ENCODE measurements at places on chromosomes 7 and 10.

DNA sequence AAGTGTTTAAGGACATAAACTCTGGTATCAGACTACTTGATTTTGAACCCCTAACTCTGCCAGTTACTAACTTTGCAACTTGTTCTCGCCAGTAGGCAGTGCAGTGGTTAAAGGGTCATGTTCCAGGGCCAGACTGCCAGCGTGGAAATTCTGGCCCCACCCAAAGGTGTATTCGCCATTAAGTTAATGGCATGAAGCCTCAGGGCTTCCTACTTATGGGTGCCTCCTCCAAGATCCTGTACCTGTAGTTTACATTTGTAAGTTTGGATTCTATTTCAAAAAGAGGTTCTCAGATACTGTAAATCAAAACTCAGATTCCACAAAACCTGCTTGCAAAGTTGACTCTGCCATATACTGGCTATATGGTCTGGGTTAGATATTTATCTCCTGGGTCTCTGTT lies 2.8 kb upstream of the PIP start:
- DNase-seq, result no peak

DNA sequence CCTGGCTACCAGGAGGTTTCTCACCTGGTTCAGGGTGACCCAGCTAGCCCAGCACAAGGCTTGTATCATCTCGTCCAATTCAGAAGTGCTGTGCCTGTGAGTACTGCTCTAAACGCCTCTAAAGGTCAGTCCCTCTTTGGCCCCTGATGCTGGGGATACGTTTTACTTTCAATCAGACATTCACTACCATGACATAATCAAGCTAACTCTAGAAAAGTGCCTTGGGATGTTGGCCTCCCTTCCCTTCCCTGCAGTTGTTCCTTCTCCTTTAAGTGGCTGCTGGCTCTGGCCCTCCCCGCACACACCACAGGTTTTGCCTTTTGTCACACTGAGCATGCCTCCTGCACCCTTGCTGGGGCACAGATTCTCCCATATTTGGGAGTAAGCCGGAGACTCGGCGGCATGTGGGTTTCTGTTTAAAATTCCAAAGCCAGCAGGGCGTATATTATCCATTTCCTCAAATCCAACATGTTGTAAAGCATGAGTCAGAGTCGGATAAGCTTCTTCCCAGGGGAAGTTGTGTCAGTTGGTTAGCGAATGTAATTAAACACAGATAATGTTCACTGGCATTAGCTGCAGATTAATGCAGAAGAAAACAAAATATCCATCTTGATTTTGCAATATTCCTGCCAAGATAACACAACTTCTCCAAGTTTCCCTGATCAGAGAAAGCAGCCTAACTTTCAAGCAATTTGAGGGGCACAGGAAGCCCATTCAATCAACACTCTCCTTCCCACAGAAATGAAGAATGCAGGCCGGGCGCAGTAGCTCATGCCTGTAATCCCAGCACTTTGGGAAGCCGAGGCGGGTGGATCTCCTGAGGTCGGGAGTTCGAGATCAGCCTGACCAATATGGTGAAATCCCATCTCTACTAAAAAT lies 31.8 kb upstream of the VCL start:
- peak; percentile 87 for DNase-seq

DNA sequence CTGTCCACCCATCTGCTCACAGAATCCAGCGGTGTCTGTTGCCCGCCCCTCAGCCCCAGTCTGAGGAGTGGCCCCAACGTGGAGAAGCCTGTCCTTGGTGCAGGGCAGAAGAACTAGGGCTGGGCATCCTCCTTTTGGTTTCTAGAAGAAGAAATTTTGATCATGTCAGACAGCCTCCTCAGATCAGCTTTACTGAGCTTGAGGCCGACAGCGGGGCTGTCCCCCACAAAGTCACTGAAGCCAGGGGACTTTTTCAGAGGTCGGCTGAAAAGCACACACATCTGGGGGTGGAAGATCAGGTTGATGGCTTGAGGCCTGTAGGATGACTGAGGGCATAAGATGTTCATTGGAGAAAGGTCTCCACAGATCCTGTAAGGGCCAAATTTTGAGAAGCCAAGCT lies 767.9 kb downstream of the GRID1 start:
- DNase-seq, result no peak

- no peak for DNase-seq
These were observed 40.6 kb downstream of the AKR1B15 start for GRCh38 chr7:134589491-134589941.

GRCh38 chr7:100476101-100476780 lies 2.8 kb downstream of the TSC22D4 start:
- DNase-seq, result no peak

- no peak for DNase-seq
These were observed 440.5 kb downstream of the SEMA3D start for GRCh38 chr7:84746353-84746752.

DNA sequence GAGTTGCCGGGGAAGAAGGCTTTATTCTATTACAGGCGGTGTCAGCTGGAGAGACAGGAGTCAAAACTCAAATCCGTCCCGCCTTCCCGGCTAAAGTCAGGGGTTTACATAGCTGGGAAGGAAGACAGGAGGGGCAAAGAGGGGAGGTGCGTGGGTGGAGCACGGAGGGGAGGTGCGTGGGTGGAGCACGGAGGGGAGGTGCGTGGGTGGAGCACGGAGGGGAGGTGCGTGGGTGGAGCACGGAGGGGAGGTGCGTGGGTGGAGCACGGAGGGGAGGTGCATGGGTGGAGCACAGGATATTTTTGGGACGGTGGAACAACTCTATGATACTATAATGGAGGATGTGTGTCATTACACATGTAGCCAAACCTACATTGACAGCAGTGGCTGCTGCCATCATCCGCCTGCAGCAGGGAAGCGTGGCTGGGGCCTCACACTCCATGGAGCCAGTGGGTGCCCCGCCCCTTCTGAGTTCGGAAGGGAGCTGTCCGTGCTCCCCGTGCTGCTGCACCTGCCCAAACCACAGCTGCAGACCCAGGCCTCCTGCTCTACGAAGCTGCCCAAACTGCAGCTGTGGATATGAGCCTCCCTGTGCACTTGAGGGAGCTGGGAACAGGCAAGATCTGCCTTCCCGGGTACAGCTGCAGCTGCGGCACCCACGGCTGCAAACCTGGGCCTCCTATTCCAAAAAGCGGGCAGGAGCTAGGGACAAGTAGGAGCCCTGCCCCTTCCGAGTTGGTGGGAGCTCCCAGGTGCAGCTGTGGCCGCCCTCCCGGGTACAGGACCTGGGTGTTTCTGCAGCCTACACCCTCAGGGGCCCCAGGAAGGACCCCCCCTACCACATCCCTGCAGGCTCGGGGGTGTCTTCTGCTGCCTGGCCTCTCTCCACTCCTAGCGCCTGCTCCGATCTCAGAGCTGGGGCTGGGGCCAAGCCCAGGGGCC lies 119.4 kb downstream of the DYNC2I1 start:
- DNase-seq, result no peak

- peak; percentile 44 for DNase-seq
These were observed 345.0 kb downstream of the REEP3 start for GRCh38 chr10:63866075-63866746.

DNA sequence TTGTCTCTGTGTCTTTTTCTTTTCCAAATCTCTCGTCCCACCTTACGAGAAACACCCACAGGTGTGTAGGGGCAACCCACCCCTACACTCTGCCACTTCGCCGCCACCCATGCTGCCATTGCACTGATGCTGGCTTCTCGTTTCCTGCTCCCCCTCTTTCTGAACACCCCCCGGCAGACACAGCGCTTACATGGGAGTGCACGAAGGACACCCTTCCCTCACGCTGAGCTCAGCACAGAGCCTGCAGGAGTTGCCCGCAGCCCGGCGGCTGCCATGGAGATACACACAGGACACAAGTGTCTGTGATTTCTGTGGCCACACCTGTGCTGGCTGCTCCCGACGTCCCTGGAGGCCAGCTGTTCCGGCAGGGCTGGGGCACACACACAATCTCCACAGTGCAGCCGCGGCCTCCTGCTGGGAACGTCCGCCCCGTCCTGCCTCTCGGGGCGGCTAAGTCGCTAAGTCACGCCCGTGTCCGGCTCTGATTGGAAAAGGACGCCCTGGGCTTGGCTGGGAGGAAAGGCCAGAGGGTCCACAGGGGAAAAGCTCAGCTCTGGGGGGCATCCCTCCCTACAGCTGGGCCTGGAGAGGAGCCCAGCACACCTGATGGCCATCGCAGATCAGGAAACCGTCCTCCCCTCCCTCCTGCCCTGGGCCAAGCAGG lies 349.8 kb downstream of the PTPRN2 start:
- DNase-seq, result no peak

GRCh38 chr7:82153776-82154175 lies 289.8 kb downstream of the CACNA2D1 start:
- DNase-seq, result no peak

DNA sequence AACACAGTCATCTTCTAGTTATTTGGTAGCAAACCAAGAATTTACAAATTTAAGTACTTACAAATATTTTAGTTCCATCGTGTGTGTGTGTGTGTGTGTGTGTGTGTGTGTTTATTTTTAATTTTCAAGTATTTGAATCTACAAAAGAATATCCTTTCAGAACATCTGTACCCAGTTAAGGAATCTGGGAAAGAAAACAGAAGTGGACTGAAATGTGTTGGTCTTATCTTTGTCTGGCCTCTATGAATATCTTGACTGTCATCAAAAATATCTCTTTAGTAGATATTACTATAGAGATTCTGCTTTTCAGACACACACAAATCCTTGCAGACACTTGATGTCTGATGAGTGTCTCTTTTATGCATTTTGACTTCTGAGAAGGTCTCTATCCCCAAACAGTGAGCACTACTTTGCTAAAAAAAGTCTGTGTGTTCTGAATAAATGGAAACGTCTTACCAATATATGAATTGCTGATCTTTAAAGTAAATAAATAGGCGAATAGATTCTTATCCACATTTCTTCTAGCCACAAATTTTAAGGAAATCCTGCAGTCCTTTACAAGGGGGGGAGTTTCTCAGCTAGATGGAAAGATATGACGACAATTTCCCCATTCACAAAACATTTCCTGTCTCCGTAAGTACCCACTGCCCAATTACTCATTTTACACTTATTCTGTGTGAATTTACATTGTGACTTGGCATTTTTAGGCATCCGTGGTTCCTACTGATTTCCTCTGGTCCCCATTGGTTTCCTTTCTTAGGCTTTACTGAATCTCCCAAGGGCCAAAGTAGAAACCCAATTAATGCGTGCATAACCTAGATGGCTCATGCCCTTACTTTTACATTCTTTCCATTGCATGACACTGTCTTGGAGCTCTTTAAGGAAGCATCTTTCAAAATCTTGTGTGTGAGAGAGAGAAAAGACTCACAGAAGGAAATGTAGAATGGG lies 36.0 kb downstream of the NRCAM start:
- DNase-seq, result no peak

DNA sequence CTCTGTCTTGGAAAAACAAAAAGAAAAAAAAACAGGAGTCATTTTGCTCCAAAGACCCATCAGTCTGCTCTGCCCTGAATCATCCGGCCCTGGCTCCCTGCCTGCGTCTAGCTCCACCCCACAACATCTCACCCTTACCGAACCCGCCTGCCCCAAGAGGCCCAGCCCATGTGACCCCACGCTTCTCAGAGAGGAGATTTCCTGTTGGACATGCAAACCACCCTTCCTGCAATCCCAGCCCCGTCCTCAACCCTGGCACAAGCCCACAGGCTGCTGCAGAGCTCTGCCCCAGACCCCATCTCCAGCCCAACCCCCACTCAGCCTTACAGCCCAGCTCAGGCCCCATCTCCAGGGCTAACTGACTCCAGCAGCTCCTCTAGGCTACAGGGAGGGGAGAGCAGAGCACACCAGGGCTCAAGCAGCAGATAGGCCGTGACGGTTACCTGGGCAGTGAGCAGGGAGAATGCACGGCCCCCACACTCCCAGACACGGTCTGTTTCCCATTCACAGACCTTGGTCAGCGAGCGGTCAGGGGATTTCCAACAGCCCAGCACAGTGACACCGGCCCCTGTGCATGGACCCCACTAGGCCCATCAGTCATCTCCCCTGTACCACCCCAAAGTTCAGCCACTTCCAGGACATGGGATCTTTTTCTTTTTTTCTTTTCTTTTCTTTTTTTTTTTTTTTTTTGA lies 69.9 kb upstream of the GTF2I start:
- peak; percentile 93 for DNase-seq

GRCh38 chr10:52780391-52781155 lies 8.0 kb upstream of the MBL2 start:
- DNase-seq, result no peak

- no peak for DNase-seq
These were observed 564.9 kb downstream of the POM121L12 start for GRCh38 chr7:53600296-53600695.

GRCh38 chr10:124079864-124080263 lies 13.5 kb downstream of the CHST15 start:
- DNase-seq, result no peak

DNA sequence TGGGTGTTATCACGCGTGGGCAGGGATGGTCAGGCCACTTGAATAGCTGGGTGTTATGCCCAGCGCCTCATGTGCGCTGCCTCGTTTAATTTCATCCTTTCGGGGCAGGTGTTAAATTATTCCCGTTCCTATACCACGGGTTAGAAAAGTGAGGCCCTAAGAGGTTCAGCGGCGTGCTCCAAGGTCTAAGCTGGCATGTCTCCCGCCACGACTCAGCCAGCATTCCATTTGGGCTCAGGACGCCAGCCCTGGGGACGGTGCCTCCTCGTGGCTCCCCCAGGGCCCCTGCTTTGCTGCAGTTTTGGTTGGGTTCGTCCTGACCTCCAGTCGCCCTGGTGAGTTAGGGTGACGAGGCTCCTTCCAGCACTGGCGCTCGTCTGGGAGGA lies 124.5 kb downstream of the TRRAP start:
- no peak for DNase-seq

GRCh38 chr7:143399642-143400041 lies 9.0 kb downstream of the EPHA1 start:
- DNase-seq, result no peak

DNA sequence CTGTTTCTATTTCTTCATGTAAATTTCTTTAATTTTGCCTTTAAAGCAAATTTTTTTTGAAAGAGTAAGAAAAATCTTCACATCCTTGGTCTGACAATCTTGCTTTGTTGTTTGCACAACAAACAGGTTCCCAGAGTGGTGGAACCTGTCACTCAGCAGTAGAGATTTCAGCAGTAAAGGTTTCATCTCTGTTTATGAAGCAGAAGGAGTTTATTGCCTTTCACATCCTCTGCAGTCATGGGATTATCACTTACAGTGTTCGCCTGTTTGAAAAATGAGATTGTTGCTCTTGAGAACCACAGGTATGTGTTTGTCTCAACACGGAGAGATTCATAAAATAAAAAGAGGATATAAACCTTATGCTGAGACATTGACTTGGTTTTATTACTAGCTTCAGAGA lies 342.6 kb downstream of the IPMK start:
- no peak for DNase-seq

Measured in Right ventricle myocardium superior (tissue), 1 donor.